ENCODE measurements at places on chromosomes 7 and 10.

DNA sequence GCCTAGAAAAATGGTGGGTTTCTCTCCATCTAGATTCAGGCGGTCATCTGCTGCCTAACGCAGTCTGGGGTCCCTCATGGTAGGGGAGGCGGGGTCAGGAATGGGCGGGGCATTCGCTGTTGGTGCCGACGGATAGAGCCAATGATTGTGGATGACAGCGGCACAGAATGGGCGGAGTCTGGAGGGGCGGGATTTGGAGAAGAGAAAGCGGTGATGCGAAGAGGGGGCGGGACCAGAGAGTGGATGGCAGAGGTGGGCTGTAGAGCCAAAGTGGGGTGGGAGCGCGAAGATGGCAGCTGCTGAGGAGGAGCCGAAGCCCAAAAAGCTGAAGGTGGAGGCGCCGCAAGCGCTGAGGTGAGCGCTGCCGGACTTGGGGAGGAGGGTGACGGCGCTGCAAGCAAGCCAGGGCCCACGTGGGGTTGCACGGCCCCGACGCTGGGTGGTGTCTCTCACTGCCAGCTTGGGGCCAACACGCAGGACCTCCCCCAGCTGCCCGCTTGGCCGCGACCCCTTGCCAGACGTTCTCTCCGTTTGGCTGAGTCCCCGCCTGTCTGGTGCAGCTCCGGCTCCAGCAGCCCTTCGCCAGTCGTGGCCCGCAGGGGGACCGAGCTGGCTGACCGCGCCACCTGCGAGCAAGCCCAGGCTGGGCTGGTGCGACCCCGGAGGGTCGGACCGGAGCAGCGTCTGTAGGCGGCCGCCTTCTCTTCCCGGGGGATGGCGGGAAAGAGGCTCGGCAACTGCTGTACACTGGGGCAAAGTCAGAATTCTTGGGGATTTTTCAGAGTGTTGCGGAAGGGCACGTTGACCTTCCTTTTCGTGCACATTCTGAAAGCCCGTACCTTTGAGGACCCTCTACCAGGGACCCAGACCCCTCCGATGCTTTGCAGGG lies at the start of gene ADK:
Gene ADK (plus strand): TSS at position 232 of the 889 bp plus-strand sequence. CDS start 58 bp downstream, at position 290.
- peak; percentile 92 for DNase-seq

GRCh38 chr10:93865794-93866425 lies 27.9 kb upstream of the SLC35G1 start:
- DNase-seq = no peak

DNA sequence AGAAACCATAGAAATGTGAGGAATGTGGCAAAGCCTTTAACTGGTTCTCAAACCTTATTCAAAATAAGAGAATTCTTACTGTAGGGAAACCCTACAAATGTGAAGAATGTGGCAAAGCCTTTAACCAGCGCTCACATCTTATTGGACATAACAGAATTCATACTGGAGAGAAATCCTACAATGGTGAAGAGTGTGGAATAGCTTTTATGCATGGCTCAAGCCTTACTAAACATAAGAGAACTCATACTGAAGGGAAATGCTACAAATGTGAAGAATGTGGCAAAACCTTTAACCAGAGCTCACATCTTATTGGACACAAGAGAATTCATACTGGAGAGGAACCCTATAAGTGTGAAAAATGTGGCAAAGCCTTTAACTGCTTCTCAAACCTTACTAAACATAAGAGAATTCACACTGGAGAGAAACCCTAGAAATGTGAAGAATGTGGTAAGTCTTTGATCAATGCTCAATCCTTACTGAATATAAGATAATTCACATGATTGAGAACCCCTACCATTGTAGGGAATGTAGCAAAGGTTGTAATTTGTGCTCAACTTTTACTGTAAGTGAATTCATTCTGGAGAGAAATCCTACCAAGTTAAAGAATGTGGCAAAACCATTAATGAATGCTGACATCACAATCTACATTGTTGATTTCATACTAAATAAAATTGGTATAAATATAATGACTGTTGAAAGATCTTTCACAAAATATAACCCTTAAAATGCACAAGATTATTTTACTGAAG lies 142.5 kb upstream of the ZNF479 start:
- DNase-seq = no peak

- no peak for DNase-seq
Measured at GRCh38 chr7:139693651-139694388, 84.0 kb downstream of the HIPK2 start.

DNA sequence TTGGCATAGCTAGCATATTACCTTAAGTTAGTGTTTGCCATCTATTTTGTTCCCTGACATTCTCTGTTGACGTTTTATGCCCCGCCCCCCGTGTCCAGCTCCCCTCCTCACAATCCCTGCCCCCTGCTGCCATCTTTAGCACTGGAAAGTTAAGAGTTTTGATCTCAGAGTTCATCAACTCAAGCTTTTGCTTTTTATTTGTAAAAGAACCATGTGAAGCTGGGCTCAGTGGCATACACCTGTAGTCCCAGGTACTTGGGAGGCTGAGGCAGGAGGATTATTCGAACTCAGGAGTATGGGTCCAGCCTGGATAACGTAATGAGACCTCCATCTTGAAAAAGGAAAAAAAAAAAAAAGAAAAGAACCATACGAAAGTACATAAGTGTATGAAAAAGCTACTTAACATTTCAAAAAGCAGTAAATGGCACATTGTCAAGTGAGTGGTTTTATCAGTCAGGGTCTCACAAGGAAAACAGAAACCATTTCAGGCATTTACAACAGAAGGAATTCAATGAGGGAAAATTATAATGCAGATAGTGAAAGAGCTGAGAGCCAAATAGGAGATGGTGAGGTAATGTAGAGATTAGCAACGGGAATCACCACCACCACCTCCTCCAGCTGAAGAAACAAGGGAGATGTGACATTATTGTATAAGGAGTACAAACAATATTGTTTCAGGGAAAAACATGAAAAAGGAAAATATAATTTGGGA lies 64.9 kb downstream of the MCU start:
- no peak for DNase-seq

DNA sequence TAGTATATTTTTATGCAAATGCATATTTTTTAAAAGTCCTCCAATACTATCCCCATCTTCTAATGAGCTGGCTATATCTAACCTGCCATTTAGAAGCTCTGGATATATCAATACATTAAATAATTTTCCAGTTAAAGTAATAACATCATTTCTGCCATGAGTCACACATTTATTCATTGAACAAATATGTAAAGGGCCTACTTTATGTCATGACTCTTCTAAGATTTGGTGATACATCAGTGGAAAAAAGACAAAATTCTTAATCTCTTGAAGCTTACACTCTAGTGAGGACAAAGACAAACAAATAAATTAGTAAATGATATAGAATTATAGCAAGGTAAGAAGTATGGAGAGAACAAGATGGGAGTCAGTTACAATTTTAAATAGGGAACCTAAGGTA lies 716.8 kb upstream of the LRRTM3 start:
- no peak for DNase-seq

Data from H54 (cell line).